Purkinje cell (primary cell): ENCODE measurements at places on chromosomes 12 and 14. TPM values are rescaled to one million over a fixed set of nuclear protein-coding genes. Genes with fewer than 3 reads are reported as not detected.

The KRT2 gene
- not detected in 2 replicates for polyA plus RNA-seq

The KRT8 gene
- not detected in 2 replicates for polyA plus RNA-seq

The KRT73 gene
- polyA plus RNA-seq = not detected in 2 replicates

The CLECL1 gene
- not detected in 2 replicates for polyA plus RNA-seq

The PKP2 gene
- polyA plus RNA-seq = 0.42 and 0.48 TPM in 2 replicates

The RIPK3 gene
- polyA plus RNA-seq = not detected in 2 replicates

The TAPBPL gene
- polyA plus RNA-seq = 1.5 and 10.6 TPM in 2 replicates

The MIPOL1 gene
- 9.2 and 15.0 TPM in 2 replicates for polyA plus RNA-seq

The EIF2S3B gene
- 0.67 TPM in 1 of 2 replicates, not detected in the other for polyA plus RNA-seq

The TAS2R7 gene
- polyA plus RNA-seq = 0.30 TPM in 1 of 2 replicates, not detected in the other

The P2RX7 gene
- polyA plus RNA-seq = 0.69 and 1.5 TPM in 2 replicates

The ENDOU gene
- not detected in 2 replicates for polyA plus RNA-seq
